ENCODE measurements at places on chromosomes 7 and 10.
A peak's percentile ranks its signal among the peaks of the same experiment; 100 is the strongest.

GRCh38 chr10:114719311-114719710 lies 61.2 kb upstream of the ABLIM1 start:
- DNase-seq = no peak

- no peak for DNase-seq
These were observed 157.4 kb upstream of the LYZL2 start for GRCh38 chr10:30786906-30787305.

DNA sequence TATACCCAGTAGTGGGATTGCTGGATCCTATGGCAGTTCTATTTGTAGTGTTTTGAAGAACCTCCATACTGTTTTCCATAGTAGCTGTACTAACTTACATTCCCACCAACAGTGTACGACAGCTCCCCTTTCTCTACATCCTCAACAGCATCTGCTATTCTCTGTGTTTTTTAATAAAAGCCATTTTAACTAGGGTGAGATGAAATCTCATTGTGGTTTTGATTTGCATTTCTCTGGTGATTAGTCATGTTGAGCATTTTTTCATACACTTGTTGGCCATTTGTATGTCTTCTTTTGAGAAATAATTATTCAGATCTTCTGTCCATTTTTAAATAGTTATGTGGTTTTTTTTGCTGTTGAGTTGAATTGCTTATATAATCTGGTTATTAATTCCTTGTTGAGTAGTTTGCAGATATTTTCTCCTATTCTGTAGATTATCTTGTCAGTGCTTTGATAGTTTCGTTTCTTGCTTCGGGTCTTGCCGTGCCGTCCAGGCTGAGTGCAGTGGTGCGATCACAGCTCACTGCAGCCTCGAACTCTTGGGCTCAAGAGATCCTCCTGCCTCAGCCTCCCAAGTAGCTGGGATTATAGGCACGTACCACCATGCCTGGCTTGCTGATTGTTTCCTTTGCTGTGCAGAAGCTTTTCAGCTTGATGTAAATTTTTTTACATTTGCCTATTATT lies 12.0 kb downstream of the MTG1 start:
- DNase-seq = no peak

DNA sequence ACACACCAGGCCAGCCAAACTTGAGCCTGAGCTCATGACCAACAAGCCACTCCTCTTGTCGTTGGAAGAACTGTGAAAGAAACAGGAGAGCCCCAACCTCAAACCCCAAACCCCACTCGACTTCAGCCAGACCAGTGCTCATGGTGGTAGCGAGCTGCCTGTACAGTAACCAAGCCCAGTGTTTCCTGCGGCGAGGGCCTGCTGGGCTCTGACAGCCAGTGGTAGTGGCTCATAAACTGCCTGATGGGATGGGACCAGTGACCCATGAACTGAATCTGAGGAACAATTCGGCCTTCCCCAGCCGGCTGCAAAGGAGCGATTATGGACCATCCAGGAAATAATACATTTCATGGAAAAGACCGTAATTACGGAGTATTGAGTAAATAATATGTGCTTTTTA lies 191.9 kb downstream of the RPS24 start:
- DNase-seq = peak; percentile 39

- DNase-seq = no peak
These were observed 11.7 kb downstream of the TMEM254 start for GRCh38 chr10:80090121-80090520.

- no peak for DNase-seq
These were observed 54.1 kb downstream of the TCF7L2 start for GRCh38 chr10:113004069-113004618.

GRCh38 chr7:83161186-83161585 lies 1.5 kb downstream of the PCLO start:
- DNase-seq = peak; percentile 30

DNA sequence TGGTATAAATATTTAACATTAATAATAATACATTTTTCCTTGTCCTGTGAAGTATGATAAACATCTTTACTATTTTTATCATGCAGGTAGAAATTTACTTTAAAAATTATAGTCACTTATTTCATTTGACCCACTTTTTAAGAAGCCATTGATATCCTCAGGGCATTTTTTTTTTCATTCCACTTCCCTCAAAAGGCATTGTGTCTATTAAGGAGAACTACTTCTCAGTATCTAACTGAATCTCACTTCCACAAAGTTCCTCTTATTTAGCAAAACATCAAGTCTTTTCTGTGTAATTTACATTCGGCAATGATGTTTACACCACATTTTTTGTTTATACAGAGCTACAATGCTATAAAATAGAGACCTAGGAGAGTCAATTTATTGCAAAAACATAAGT lies 388.2 kb upstream of the AKR1E2 start:
- DNase-seq = no peak

- no peak for DNase-seq
These were observed 249.8 kb downstream of the ARHGAP12 start for GRCh38 chr10:31678575-31679516.

DNA sequence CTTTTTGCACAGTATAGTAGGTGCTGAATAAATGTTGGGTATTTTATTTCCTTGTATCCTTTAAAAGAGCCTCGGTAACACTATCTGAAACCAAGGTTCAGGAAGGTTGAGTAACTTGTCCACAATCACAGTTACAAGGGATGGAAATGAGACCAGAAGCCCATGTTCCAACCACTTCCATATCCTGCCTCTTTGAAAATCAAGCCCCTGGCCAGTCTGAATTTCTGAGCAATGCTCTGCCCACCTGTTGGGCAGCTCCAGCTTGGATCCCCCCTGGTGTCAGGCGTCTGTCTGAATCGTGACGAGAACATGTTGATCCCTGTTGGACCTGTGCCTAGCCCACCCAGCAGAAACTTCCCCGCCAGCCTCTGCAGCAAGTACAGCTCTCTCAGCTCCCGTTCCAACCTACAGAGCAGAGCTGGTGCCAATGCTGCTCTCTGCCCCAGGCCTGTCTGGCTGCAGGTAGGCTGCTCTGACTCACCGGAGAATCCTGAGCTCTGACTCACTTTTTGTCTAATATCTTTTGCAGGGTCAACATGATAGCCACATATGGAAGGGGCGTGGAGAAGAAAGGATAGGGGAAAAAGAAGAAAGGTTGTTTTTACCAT lies 595.5 kb downstream of the INHBA start:
- DNase-seq = no peak

- DNase-seq = no peak
These were observed 184.3 kb upstream of the SLC26A5 start for GRCh38 chr7:103630318-103630717.

DNA sequence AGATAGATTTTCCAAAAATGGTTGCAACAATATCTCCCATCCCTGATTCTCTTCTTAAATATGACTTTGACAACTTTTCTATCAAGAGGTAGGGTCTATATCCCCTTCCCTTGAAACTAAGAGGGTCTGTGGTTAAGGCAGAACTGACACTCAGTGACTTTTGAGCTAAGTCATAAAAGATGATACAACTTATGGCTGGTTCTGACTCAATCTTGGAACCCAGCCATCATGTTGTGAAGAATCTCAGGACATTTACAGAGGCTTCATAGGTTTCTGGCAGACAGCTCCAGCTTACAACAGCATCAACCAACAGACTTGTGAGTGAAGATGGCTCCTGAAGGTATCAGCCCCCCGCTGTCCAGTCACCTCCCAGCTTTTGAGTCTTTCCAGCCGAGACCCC lies 203.5 kb downstream of the RNLS start:
- no peak for DNase-seq

DNA sequence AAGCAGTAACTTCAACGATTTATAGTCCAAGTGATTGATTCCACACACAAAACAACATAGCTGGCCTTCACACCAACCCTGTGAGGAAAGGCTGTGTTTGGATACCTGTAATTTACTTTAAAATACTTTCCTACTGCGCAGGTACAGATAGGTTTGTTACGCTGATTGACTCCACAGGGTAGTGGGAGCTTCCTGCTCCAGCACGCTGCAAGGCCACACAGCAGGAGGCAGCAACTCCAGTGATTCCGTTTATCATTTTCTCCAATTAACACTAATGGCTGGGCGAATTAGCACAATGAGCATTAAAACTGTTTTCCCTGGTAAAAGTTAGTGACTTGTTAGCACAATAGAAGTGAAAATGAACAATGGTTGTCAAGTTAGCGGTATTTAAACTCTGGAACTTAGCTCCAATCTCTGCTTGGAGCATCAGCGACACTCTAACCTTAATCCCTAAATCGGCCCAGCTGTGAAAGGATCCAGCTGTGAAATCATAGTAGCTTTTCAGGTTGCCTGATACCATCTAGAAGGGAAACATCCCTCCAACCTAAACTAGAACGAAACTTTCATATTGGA lies 959 bp downstream of the DCLRE1C start:
- DNase-seq = peak; percentile 32

- DNase-seq = peak; percentile 4
These were observed 80.3 kb upstream of the TRIL start for GRCh38 chr7:29038463-29038862.

GRCh38 chr10:74541375-74541774 lies 285.0 kb upstream of the KAT6B start:
- no peak for DNase-seq

DNA sequence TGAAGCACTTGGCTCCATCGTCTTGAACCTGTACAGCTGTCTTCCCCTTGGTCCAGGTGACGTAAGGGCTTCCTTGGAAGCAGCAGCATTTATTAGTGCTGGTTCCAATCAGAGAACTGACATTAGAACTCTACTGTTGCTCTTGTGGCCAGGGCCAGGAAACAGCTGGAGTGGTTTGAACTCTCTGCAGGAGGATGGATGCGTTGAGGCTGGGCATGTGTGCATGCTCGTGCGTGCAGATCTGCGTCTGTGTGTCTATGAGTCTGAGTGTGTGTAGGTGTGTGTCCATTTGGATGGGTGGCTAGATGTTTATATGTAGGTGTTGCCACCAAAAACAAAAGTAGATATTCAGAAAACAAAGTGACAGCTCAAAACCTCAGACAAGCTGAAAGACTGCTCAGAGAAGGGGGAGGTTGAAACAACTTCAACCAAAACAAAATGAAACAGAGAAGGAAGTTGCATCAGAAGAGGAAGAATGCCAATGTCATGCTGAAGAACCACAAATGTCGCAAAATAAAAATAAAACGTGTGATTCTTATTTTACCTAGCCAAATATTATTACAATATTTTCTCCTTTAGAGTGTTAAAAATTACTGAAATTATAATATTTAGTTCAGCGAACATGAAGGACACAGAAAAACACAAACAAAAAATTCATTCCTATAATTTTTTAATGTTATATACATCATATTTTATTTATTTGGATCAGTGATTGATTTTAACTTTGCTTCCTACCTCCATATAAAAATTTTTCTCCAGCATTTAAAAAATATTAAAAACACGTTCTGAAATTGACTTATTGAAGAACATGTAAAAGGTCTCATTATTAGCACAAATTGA lies 96.1 kb upstream of the MKLN1 start:
- no peak for DNase-seq

DNA sequence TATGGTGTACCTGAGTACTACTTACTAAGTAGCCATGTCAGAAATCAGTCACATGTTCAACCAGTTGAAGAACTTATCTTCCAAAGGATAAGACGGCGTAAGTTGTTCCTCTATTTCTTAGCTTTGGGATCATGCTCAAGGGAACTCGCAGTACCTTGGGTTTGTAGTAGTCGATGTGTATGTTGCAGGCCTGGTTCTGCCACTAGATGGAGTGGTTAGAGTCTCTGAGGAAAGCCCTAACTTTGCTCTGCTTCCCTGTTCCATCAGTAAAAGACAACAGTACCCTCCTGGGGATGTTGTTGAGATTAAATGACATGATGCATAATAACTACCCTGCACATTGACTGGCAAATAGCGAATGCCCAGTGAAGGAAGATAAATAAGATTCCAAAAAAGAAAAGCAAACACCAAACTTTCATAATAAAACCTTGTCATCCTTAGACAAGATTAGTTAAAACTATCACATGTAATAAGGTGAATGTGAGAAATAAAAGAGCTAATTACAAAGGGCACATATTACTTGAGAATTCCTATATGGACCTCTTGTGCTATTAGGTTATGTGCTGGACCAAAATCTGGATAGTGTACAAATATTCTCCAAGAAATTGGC lies 165.9 kb downstream of the ABCA13 start:
- peak; percentile 7 for DNase-seq

DNA sequence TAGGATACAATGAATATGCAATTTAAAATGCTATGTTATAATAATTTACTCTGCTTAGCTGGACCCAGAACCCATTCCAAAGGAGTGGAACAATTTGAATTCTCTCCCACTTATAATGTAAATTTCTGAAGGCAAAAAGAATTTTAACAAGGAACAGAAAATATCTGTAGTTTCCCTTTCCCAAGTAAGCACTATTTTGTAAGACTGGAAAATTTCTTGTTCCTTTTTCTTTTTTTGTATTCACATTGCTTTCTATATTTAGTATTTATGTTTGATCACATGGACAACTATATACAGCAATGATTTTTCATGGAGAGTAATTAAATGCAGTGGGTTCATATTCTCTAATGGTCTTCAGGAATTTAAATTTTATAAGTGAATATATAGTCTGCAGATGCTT lies 127.4 kb downstream of the GPR85 start:
- no peak for DNase-seq

- DNase-seq = no peak
These were observed 32.6 kb downstream of the ARHGAP21 start for GRCh38 chr10:24690961-24691512.

DNA sequence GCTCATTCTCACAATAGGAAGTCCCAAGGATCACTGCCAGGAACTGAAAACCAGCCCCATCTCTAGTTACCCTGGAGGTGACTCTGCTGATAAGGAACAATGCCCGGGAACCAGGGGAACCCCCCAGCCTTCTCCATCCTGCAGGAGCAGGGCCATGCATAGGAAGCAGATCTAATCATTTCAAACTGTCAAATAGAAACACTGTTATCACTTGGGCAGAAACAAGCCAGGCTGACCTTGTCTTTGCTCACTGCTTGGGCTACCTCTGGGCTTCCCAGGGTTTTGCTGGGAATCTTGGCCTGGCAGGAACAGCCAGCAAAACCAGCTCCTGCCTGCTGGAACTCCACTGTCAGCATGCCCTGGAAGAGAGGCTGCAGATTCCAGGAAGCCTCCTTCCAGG lies 114.1 kb downstream of the RNF216 start:
- no peak for DNase-seq

DNA sequence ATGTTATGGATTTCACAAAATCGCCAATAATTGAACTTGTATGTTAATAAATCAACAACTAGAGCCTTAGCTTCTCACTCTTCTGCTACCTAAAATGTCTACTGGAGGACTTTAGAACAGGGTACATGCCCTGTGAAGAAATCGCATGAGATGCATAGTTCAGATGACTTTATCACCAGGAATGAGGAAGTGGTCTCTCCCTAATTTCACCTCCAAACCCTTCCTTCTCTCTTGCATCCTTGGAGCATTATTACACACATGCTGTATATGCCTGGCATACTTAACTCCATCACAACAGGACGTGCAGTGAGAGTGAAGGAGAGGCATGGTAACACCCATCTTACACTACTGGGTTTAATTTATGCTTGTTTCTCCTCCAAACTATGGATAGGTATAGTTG lies 27.8 kb downstream of the RHEB start:
- no peak for DNase-seq

- DNase-seq = no peak
These were observed 24.8 kb upstream of the MKI67 start for GRCh38 chr10:128151031-128151430.

DNA sequence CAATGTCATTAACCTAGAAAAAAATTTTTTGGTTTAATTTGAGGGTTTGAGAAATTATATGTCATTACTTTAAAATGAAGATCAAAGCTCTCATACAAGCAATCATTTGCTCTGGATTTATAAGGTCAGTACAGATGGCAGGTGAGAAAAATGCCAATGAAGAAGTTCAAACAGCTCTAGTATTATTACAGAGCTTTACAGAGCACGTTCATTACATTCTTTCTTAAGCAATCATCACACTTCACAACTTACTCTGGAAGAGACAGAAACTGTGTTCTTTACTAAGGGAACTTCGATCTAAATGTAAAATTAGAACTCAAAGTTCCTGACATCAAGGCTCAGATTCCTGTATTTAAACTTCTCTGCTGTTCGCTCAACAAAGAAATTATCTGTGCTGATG lies 153.4 kb downstream of the ATE1 start:
- no peak for DNase-seq

Data from NCI-H1417 (cell line).